ENCODE measurements at places on chromosomes 2 and 18.
A peak's percentile ranks its signal among the peaks of the same experiment; 100 is the strongest.

DNA sequence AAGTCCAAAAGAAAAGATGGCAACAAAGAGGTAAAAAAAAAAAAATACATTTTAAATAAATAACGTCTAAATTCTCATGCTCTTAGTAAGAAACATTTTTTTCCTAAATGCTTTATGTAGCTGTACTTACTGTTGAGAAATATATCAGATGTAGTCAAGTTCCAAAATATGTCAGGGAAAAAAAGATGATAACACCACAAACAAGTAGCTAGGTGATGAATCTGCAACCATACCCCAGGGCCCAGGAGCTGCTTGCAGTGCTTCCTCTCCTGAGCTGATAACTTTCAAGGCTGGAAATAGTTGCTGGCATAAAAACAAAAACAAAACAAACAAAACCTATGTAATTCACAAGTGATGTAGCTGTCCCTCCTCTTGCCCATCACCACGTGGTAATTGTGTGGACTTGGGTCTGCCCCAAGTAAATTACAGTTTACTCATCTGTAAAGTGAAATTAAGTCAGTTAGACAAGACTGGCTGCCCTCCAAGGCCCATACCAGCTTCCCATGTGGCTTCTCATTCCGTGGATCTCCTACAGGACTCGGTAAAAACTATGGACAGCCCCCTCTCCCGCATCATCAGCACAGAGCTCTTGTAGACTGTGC is 82.6 kb downstream of the SP100 start:
- no peak for DNase-seq

DNA sequence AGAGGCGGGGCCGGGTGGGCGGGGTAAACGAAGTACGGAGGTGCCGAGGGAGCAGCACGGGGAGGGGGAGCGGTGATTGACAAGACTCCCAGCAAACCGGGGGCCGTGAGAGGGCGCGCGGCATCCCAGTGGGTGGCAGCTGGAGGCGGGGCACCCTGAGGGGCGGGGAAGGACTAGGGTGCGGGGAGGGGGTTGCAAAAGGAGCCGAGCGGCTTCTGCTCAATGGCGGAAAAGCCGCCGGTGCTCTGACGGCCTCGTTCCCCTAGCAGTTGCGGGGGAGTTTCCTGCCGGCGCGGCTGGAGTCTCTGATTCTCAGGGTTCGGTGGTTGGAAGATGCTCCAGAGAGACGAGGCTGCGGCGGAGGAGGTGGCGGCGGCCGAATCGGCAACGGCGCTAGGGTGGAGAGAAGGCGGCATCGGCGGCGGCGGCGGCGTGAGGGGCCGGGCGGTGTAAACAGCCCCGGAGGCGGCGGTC is at the start of gene PPM1B:
TSS of gene PPM1B (plus strand) at position 195 of the 474 bp plus-strand sequence. CDS start 32,325 bp downstream, outside the sequence.
- peak; percentile 100 for DNase-seq

DNA sequence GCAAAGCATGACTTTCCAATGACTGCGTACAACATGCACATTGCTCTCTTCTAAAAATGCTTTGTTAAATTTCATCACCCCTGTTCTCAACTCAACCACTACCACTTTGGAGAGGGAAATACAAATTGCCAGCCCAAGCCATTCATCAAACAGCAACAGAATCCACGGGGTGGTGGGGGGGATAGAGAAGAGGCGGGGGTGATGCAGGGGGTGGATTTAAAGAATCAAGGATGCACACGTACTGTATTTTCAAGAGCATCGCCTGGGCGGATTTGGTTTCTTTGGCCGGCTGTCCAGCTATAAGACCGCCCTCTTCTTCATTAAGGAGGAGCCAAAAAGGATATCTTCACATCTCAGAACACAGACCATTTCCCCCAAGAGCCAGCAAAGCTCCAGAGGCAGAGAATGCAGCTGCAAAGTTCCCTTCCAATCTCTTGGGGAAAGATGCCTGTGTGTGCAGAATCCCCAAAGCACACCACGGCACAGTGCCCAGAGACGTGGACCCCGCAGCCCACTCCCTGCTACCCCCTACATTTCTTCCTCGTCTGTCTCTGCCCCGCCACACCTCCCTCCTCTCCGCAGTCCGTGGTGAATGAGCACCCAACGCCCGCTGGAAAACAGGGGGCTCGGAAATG is 977 bp downstream of the SLC8A1 start:
- no peak for DNase-seq

GRCh38 chr2:131145040-131145439 is 39.9 kb downstream of the PLEKHB2 start:
- no peak for DNase-seq

GRCh38 chr2:191200910-191201309 is 44.3 kb upstream of the MYO1B start:
- DNase-seq = no peak

GRCh38 chr2:217610401-217610814 is 392.4 kb downstream of the TNS1 start:
- no peak for DNase-seq

- no peak for DNase-seq
Observed at GRCh38 chr2:40797120-40797519, 345.2 kb upstream of the SLC8A1 start.

DNA sequence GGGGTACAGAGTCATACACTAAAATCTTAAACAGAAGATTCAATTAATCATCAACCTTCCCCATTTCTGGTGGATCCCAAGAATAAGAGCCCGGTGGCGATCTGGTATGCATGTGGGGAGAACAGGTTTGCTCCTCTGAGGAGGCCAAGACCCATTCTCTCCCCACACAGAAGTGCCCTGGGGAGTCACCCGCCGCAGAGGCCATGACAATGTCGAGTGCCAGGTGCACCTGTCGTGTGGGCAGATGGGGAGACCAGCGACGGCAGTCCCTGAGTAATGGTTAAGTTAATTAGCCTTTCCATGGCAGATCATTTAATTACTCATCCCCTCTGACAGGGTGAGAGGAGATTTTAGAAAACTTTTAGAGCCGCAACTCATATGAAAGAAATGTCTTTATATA is 345.0 kb downstream of the NCKAP5 start:
- DNase-seq = no peak

- DNase-seq = no peak
Observed at GRCh38 chr18:39938676-39939608, 2016.1 kb upstream of the PIK3C3 start.

DNA sequence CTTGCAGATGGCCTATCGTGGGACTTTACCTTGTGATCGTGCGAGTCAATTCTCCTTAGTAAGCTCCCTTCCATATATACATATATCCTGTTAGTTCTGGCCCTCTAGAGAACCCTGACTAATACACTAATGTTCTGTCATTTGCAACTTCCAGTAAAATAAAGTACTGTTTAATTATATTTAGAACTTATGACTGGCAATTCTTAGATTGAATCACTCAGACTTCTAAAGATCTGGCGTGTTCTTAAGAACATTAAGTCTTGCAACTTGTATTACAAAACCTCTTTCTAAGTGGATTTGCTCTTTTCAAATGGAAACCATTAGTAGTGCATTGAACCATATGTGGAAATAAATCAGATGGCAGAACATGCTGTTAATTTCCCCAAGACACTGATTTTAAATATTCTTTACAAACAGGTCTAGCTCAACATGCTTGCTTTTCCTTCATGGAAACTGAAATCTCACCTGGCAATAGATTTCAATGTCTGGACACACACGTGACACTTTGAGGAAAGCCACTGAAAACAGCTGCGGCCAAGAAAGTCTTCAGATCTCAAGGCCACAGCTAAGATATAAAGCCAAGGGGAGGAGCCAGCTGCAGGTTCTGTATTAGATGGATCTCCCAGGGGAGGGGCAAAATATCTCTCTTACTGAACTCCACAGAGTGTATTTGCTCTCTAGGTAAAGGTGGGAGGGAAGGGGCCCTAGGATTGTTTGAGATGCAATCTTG is 50.6 kb downstream of the PMAIP1 start:
- no peak for DNase-seq

- DNase-seq = no peak
Observed at GRCh38 chr2:130827502-130828251, 9.0 kb upstream of the ARHGEF4 start.

- DNase-seq = no peak
Observed at GRCh38 chr2:199818026-199818425, 33.0 kb downstream of the FTCDNL1 start.
